Progenitor cell of endocrine pancreas (in vitro differentiated cells): ENCODE measurements at places on chromosomes 1 and 21. TPM values are rescaled to one million over a fixed set of nuclear protein-coding genes. Genes with fewer than 3 reads are reported as not detected.

The RNF207 gene
- 50.5 and 55.4 TPM in 2 replicates for total RNA-seq

GRCh38 chr1:111909030-111909429 lies 80.4 kb downstream of the KCND3 start:
- no peaks in the 10 kb centered on the region for H3K36me3 ChIP-seq
- no peak overlapping the region for H3K4me3 ChIP-seq
- peaks cover 10% of the 10 kb centered on the region for H3K27me3 ChIP-seq
- H3K4me1 ChIP-seq, result peaks cover 6% of the 10 kb centered on the region
- H3K27ac ChIP-seq, result no peak overlapping the region

The TGFB2 gene
- total RNA-seq, result 26.4 and 27.9 TPM in 2 replicates

GRCh38 chr21:40684726-40685125 lies 162.2 kb downstream of the DSCAM start:
- H3K27me3 ChIP-seq, result peaks cover 9% of the 10 kb centered on the region
- no peak overlapping the region for H3K4me3 ChIP-seq
- H3K27ac ChIP-seq, result no peak overlapping the region
- no peak for DNase-seq

The C1orf56 gene
- total RNA-seq, result 4.5 and 7.0 TPM in 2 replicates

DNA sequence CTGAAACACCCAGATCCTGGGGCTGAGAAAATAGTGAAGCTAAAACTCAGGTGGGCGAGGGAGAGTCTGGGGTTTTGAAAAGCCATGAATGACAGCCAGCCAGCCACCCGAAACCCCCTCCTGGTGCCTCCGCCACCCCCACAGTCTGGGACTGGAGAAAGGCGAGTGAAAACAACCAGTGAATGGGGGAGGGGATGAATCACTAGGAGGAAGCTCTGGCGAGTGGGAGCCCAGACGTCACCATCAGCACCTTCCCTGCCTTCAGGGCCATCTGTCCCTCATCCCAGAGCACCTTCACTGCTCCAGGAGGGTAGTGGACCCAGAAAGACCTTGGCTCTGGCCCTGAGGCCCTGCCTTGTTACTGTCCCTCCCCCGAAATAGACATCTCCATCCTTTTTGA lies 9.2 kb downstream of the RORC start:
- DNase-seq, result no peak
- no peak overlapping the region for H3K27ac ChIP-seq
- no peak overlapping the region for H3K4me3 ChIP-seq
